Dermis microvascular lymphatic vessel endothelial cell (primary cell): ENCODE measurements at places on chromosomes 7 and 10. TPM values are rescaled to one million over a fixed set of nuclear protein-coding genes. Genes with fewer than 3 reads are reported as not detected.

Gene PNLIPRP2
- total RNA-seq, result not detected in 2 replicates

Gene PTPRZ1
- total RNA-seq, result not detected in 2 replicates

Gene PDK4
- 53.1 and 219 TPM in 2 replicates for total RNA-seq

Gene ST7
- total RNA-seq, result 12.5 and 13.5 TPM in 2 replicates

Gene HTR7
- under 0.01 and 0.13 TPM in 2 replicates for total RNA-seq

Gene ZNF777
- total RNA-seq, result 2.1 and 4.3 TPM in 2 replicates

Gene CLCN1
- total RNA-seq, result not detected in 2 replicates

Gene ERVW-1
- total RNA-seq, result not detected in 2 replicates

Gene TAS2R3
- 0.26 and 0.89 TPM in 2 replicates for total RNA-seq

Gene UNC5B
- 14.8 and 18.1 TPM in 2 replicates for total RNA-seq

Gene TUBB8
- total RNA-seq, result under 0.01 TPM in 1 of 2 replicates, not detected in the other

Gene SPACDR
- 0.39 and 0.76 TPM in 2 replicates for total RNA-seq

Gene VAX1
- not detected in 2 replicates for total RNA-seq

Gene TLX1
- not detected in 2 replicates for total RNA-seq

Gene CACNB2
- under 0.01 TPM in 1 of 2 replicates, not detected in the other for total RNA-seq

Gene EFCAB10
- not detected in 2 replicates for total RNA-seq

Gene GAD2
- total RNA-seq, result not detected in 2 replicates

Gene DENND2A
- total RNA-seq, result 0.64 and 0.89 TPM in 2 replicates

Gene TEX36
- total RNA-seq, result not detected in 2 replicates

Gene CUX1
- total RNA-seq, result 15.1 and 25.5 TPM in 2 replicates

Gene ADD3
- total RNA-seq, result 292 and 439 TPM in 2 replicates

Gene ASAH2
- total RNA-seq, result 0.38 and 0.64 TPM in 2 replicates

Gene SYNPO2L
- not detected in 2 replicates for total RNA-seq

Gene LRMDA
- 10.4 and 35.9 TPM in 2 replicates for total RNA-seq

Gene GPR15LG
- total RNA-seq, result not detected in 2 replicates

Gene NXPH1
- total RNA-seq, result not detected in 2 replicates

Gene EPHA1
- total RNA-seq, result under 0.01 TPM in 1 of 2 replicates, not detected in the other

Gene HMX3
- total RNA-seq, result not detected in 2 replicates

Gene OPN1SW
- total RNA-seq, result not detected in 2 replicates

Gene TACC2
- total RNA-seq, result 3.4 and 3.7 TPM in 2 replicates

Gene DPP6
- total RNA-seq, result not detected in 2 replicates

Gene INHBA
- 0.51 and 1.3 TPM in 2 replicates for total RNA-seq

Gene CHN2
- total RNA-seq, result 0.63 and 0.90 TPM in 2 replicates

Gene MASTL
- 7.7 and 11.3 TPM in 2 replicates for total RNA-seq

Gene DOCK1
- 69.3 and 84.5 TPM in 2 replicates for total RNA-seq

Gene CALML3
- total RNA-seq, result not detected in 2 replicates

Gene NPY4R
- not detected in 2 replicates for total RNA-seq
